Spinal cord (tissue), 10 donors: ENCODE measurements at places on chromosomes 1 and 21. TPM values are rescaled to one million over a fixed set of nuclear protein-coding genes. Genes with fewer than 3 reads are reported as not detected.

GRCh38 chr1:67436511-67437055 lies 6.4 kb upstream of the SERBP1 start:
- H3K4me1 ChIP-seq = no peaks in the 10 kb centered on the region
- H3K27ac ChIP-seq = no peak overlapping the region
- no peak overlapping the region for H3K4me3 ChIP-seq
- no peaks in the 10 kb centered on the region for H3K36me3 ChIP-seq
- DNase-seq = no peak
- no peaks in the 10 kb centered on the region for H3K27me3 ChIP-seq

DNA sequence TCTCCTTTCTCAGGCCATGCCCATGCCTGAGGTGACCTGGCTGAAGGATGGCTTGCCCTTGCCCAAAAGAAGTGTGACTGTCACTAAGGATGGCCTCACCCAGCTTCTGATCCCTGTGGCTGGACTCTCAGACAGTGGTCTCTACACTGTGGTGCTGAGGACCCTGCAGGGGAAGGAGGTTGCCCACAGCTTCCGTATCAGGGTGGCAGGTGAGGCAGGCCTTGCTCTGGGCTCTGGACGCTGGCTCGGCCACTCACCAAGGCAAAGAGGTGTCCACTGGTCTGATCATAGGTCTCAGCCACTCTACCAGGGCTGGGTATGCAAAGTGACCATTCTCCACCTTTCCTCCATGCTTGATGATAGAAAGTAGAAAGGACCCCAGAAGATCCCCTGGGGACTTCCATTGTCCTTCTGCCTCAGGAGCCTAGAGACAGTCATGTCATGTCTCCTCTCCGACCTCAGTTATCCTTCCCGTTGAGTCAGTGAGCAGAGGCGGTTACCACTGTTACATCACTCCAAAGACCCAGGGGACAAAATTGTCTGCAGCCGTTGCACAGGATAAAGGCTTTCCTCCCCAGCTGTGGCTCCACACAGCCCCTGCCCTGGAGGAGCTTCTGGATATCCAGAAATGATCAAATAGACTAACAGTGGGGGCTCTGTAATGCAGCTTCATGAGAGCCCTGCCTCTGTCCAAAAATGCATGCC lies 34.2 kb downstream of the IGFN1 start:
- no peak overlapping the region for H3K4me3 ChIP-seq
- peaks cover 5% of the 10 kb centered on the region for H3K36me3 ChIP-seq
- no peaks in the 10 kb centered on the region for H3K27me3 ChIP-seq
- no peak for DNase-seq
- H3K27ac ChIP-seq = no peak overlapping the region
- no peaks in the 10 kb centered on the region for H3K4me1 ChIP-seq

DNA sequence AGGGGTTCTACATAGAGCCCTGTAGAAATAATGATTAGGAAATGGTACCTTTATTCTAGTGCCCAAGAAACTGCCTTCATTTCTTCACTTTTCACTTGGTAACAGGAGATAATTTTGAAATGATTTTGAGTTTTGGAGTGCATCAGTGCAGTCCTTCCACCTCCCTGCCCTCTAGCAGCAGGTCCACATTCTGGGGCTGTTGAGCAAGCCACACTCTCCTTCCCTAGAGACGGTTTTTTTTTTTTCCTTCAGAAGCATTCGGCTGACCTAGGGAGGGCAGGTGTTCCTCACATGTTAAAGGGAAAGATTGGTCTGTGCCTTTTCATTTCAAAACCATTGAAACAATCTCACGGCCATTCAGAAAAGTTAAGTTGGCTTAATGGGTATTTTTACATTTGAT lies 39.8 kb downstream of the SLC37A1 start:
- no peak overlapping the region for H3K4me3 ChIP-seq
- no peak overlapping the region for H3K27ac ChIP-seq
- peaks cover 4% of the 10 kb centered on the region for H3K4me1 ChIP-seq
- no peak for DNase-seq
- no peaks in the 10 kb centered on the region for H3K27me3 ChIP-seq
- H3K36me3 ChIP-seq = peaks cover 41% of the 10 kb centered on the region

DNA sequence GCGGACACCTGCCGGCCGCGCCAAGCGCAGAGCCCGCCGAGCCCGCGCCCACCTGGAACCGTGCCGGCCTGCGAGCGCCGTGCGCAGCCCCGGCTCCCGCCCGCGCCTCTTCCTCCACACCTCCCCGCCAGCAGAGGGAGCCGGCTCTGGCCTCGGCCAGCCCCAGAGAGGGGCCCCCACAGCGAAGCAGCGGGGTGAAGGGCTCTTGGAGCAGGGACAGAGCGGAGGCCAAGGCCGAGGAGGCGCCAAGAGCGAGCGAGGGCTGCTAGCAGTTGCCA lies 50.1 kb upstream of the KRTAP19-8 start:
- H3K36me3 ChIP-seq = no peaks in the 10 kb centered on the region
- no peaks in the 10 kb centered on the region for H3K4me1 ChIP-seq
- no peaks in the 10 kb centered on the region for H3K27me3 ChIP-seq
- H3K27ac ChIP-seq = no peak overlapping the region

- H3K27me3 ChIP-seq = no peaks in the 10 kb centered on the region
- H3K36me3 ChIP-seq = no peaks in the 10 kb centered on the region
- H3K27ac ChIP-seq = no peak overlapping the region
- no peak overlapping the region for H3K4me3 ChIP-seq
Observed at GRCh38 chr1:226781937-226782609, 43.0 kb upstream of the ITPKB start.

Gene SPAG17
- 35.5 TPM for total RNA-seq

DNA sequence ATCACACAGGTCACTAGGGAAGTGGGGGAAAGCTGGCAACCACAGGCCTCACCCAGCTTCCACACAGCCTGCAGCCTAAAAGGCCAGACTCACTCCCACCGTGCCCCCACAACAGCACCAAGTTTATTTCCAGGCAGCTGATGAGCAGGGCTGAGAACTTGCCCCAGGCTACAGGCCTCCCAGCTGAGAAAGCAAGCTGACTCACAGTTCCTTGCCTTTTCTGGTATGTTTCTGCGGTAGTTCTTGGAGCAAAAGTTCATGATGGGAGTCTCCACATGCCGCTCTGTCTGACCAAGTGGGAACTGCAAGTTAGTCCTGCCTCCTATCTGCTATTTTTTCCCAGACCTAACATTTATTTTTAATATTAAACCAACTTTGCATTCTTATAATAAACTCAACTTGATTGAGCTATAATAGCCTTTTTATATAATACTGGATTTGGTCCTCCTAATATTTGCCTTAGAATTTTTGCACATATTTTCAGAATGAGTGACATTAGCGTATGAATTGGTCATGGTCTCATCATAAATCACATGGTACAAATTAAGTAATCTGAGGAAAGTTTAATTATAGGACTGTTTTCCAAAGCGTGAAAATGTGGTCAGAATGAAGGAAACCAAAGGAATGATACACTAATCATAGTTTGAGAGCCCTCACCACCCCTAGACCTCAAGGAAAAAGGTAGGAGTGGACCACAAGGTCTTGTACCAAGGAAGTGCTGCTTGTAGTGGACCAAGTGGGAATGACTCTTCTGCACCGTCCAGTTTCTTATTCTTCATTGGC lies 30.7 kb downstream of the RPAP2 start:
- H3K36me3 ChIP-seq = peaks cover 5% of the 10 kb centered on the region
- no peak overlapping the region for H3K27ac ChIP-seq
- H3K4me1 ChIP-seq = no peaks in the 10 kb centered on the region
- no peaks in the 10 kb centered on the region for H3K27me3 ChIP-seq

DNA sequence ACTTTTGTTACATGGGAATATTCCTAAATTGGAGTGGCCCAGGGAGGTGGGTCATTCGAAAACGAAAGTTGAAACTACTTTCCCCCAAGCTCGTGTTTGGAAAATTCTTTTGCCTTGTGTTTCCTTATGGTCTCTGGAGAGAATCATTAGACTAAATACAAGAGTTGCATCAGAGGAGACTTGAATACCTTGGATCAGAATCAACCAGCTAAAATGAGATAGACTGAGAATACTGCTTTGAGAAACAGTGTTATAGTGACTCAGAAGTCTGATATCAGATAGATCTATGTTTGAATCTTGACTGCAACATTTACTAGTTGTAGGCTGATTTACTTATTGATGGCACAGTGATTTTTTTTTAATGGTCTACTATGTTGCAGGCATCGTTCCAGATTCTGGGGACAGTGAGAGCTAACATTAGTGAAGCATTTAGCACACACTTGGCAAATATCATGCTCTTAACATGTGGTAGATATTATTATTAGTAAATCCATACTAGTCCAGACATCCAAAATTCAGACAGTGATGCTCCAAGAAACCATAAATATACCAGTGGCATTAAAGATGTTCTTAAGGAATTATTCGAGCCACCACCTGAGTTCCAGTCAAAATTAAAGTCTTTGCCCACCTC lies 12.9 kb upstream of the ACTN2 start:
- no peak overlapping the region for H3K27ac ChIP-seq
- H3K27me3 ChIP-seq = no peaks in the 10 kb centered on the region
- no peak overlapping the region for H3K4me3 ChIP-seq

Gene ADAMTS5
- 20.1 TPM for total RNA-seq

Gene ATP6V1G3
- not detected for total RNA-seq

GRCh38 chr1:50959303-50959912 lies 659 bp downstream of the FAF1 start:
- DNase-seq = peak; percentile 61
- H3K27me3 ChIP-seq = no peaks in the 10 kb centered on the region
- H3K4me3 ChIP-seq = peak overlapping the region; percentile 78
- H3K4me1 ChIP-seq = no peaks in the 10 kb centered on the region
- peak overlapping the region; percentile 33 for H3K27ac ChIP-seq
- H3K36me3 ChIP-seq = no peaks in the 10 kb centered on the region

GRCh38 chr1:92995441-92996430 lies 34.5 kb upstream of the DIPK1A start:
- H3K4me1 ChIP-seq = no peaks in the 10 kb centered on the region
- no peak for DNase-seq
- no peaks in the 10 kb centered on the region for H3K27me3 ChIP-seq
- H3K4me3 ChIP-seq = no peak overlapping the region

- DNase-seq = no peak
- H3K27ac ChIP-seq = no peak overlapping the region
- no peak overlapping the region for H3K4me3 ChIP-seq
- H3K36me3 ChIP-seq = no peaks in the 10 kb centered on the region
- H3K27me3 ChIP-seq = no peaks in the 10 kb centered on the region
- H3K4me1 ChIP-seq = no peaks in the 10 kb centered on the region
Observed at GRCh38 chr1:98429965-98430443, 231.5 kb upstream of the SNX7 start.

DNA sequence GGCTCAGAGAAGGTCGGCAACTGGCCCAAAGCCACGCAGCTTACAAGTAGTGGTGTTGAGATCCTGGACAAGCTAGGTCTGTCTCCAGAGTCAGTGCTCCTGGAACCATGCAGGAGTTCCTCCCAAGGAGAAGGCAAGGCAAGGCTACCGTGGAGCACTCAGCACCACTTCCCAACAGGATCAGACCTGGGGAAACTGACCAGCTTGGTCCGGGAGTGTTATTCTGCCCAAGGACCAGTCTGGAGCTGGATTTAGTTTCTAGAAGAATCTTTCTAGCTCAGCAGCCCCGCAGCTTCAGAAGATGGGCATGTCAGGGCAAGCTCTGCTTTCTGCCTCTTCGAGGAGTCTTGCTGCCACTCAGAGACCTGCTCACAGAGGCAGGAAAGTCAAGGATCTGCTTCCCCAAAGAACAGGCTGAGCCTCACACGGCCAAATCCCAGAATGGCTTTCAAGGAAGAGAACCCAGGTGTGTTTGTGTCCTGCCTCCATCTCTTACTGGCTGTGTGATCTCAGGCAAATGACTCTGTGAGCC lies 302.8 kb downstream of the MATN1 start:
- peaks cover 2% of the 10 kb centered on the region for H3K27me3 ChIP-seq
- DNase-seq = no peak
- H3K27ac ChIP-seq = no peak overlapping the region
- H3K4me3 ChIP-seq = no peak overlapping the region
- peaks cover 7% of the 10 kb centered on the region for H3K4me1 ChIP-seq

- H3K27me3 ChIP-seq = no peaks in the 10 kb centered on the region
- H3K4me1 ChIP-seq = peaks cover 8% of the 10 kb centered on the region
- H3K36me3 ChIP-seq = no peaks in the 10 kb centered on the region
- DNase-seq = no peak
- H3K4me3 ChIP-seq = no peak overlapping the region
- peak overlapping the region; percentile 15 for H3K27ac ChIP-seq
Observed at GRCh38 chr1:91779548-91780021, 106.4 kb downstream of the TGFBR3 start.

Gene INAVA
- total RNA-seq = 5.7 TPM

DNA sequence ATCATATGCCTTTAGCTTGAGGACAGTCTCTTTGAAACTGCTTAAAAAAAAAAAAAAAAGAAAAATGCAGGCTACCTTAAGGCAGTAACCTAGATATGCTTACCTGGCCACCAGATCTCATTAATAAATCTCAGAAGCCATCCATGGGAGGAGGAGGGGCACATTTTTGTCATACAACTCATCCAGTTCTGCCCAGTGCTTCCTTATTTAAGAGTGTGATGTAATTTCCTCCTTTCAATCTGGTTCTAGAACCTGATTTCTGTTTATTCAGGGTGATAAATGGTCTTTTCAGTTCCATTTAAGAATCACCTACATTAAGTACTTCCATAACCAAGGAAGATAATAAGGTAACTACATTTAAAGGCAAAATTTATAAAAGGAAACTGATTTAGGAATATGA lies 6.1 kb downstream of the ERRFI1 start:
- no peak overlapping the region for H3K4me3 ChIP-seq
- no peaks in the 10 kb centered on the region for H3K27me3 ChIP-seq
- H3K27ac ChIP-seq = peak overlapping the region; percentile 65
- no peak for DNase-seq

GRCh38 chr1:10283318-10283984 lies 73.1 kb downstream of the KIF1B start:
- no peak for DNase-seq
- no peak overlapping the region for H3K27ac ChIP-seq
- H3K4me3 ChIP-seq = no peak overlapping the region
- H3K27me3 ChIP-seq = no peaks in the 10 kb centered on the region

GRCh38 chr1:228366866-228367741 lies 39.5 kb downstream of the TRIM11 start:
- no peak overlapping the region for H3K27ac ChIP-seq
- no peaks in the 10 kb centered on the region for H3K4me1 ChIP-seq
- no peak overlapping the region for H3K4me3 ChIP-seq
- H3K27me3 ChIP-seq = no peaks in the 10 kb centered on the region

GRCh38 chr1:102190429-102190828 lies 193.7 kb upstream of the OLFM3 start:
- H3K36me3 ChIP-seq = no peaks in the 10 kb centered on the region
- no peaks in the 10 kb centered on the region for H3K27me3 ChIP-seq
- H3K4me3 ChIP-seq = no peak overlapping the region
- no peaks in the 10 kb centered on the region for H3K4me1 ChIP-seq
- no peak for DNase-seq
- no peak overlapping the region for H3K27ac ChIP-seq
